ENCODE measurements at places on chromosomes 5 and 9. TPM values are rescaled to one million over a fixed set of nuclear protein-coding genes. Genes with fewer than 3 reads are reported as not detected.

Gene RELL2
- total RNA-seq: 2.9 TPM

Gene PLAC8L1
- 0.49 TPM for total RNA-seq

Gene PCDHA12
- total RNA-seq: 0.08 TPM

Gene HRCT1
- total RNA-seq: 17.4 TPM

Gene FOXD4L6
- not detected for total RNA-seq
